ENCODE measurements at places on chromosomes 4 and X.

- no peak for DNase-seq
Observed at GRCh38 chr4:9870165-9870790, 88.8 kb downstream of the DRD5 start.

DNA sequence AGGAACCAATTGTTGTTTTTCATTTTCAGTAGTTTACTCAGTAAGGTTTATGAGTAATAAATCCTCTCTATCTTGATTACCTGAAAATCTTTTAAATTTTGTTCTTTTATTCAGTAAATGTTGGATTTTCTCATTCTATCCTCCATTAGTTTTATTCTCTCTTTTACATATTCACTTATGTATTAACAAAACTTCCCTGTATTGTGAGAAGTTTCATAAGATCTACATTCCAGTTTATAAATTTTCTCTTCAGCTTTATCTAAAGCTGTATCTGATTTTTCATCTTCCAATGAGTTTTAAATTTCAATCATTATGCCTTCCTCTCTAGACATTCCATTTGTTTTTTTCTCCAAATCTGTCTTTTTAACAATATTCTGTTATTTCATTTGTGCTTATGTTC is 310.2 kb downstream of the UNC5C start:
- no peak for DNase-seq

GRCh38 chr4:5220028-5220427 is 168.7 kb downstream of the STK32B start:
- DNase-seq: no peak

GRCh38 chr4:184510401-184510800 is 36.1 kb upstream of the IRF2 start:
- DNase-seq: no peak

GRCh38 chr4:79977131-79977840 is 95.7 kb downstream of the ANTXR2 start:
- DNase-seq: no peak

GRCh38 chr4:143289370-143289769 is 47.3 kb upstream of the GAB1 start:
- no peak for DNase-seq

DNA sequence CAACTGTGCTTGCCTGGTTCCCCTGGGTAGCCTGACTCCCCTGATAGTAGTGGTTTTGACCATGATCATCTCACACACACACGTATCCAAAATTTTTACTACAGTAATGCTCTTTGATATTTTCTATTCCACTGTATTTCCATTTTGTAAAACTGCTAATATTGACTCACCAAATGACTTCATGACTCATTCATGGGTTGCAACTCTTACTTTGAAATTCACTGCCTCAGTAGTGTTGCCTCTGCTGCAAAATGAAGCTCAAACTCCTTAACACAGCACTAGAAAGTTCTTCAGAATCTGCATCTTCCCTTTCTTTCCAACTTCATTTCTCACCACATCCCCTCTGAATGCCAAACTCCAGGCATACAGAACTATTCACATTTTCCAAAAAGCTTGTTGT is 20.3 kb downstream of the QRFPR start:
- DNase-seq: no peak

DNA sequence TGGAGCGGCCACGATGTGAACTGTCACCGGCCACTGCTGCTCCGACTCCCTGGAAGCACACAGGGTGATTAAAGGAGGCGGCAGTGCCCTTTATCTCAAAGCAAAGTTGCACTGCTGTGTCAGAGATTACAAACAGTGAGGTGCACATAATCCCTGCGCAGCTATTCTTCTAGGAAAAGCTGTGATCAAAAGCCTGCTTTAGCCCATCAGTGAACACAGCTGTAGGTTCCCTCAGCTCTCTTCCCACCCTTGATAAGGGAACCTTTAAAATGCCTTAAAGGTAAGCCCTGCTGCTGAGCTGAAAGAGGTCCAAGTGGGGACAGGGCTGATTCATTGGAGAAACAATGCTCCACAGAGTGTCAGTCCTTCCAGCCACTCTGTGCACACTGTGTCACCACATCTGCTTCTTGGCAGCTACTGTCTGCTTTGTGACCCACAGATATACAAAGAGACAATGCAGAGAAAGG is 127.6 kb downstream of the EIF4E start:
- no peak for DNase-seq

DNA sequence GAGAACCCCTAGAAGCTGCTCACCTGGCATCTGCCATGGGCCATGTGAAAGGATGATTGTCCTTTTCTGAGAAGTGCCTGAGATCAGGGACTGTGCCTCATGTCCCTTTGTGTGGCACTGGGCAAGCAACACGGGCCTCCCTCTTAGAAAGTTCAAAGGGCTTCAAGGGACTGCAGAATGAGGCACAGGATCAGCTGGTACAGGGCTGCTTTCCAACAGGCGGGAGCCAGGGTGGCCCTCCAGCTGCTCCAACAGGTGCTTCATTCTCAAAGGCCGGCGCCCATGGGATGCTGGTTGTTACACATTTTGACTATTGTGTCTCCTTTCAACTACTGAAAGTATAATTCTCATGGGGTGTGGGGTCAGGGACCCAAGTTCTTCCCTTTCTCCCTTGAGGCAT is 114.7 kb downstream of the ENPP6 start:
- DNase-seq: no peak

GRCh38 chrX:10164879-10165278 is 8.1 kb downstream of the CLCN4 start:
- DNase-seq: no peak

DNA sequence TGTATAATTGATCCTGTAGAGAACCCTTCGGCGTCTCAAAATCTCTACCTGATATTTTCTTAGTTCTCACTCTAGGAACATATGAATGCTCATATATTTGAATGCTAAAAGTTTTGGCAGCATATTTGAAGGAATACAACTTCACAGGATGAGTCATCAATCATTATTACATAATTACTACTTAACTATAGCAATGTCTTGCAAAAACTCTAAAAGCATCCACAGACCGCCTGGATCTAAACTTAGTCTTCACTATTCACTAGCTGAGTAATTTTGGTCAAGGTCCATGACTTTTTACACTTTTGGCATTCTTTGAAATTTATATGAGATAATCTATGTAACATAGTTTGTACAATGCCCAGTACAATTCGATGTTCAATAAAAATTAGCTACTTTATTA is 194.7 kb downstream of the DTHD1 start:
- no peak for DNase-seq

DNA sequence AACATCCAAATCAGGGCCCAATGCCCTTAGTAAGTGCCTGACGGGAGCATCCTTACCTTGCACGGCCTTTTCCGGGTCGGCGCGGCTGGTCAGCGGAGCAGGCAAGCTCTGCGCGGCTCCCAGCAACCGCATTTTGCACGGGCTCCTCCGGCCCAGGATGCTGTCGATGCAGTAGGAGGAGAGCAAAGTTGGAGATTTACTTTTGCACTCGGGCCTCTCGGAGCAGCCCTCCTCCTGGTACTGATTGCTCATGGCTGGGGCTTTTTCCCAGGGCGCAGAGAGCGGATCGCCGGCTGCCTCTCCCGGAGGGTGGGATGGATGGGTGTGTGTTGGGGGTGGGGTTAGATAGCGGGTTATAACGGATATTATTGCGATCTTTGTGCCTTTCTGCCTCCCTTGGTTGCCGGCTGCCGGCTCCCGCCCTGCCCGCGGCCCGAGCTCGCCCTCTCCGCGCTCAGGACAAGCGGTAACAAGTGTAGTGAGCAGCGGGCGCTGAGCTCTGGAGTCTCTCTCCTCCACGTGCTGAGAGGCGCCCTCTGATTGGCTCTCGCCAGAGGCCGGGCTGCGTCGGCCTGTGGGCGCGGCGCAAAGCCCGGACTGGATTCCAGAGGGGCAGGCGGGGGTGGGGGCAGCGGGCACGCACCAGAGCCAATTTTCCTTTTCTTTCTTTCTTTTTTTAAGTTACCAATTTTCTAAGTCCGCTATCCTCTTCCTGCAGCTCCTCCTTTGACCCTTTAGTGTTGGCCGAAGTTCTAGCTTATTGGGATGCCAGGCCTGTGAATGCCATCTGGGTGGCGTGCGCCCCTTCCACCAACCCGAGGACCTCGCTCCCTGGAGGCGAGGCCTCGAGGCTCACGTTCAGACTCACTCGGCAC is at the start of gene ARX:
Gene ARX, minus strand, starts transcription at position 480 of the 875 bp plus-strand sequence. Its CDS starts 228 bp downstream, at position 252.
- DNase-seq: no peak

DNA sequence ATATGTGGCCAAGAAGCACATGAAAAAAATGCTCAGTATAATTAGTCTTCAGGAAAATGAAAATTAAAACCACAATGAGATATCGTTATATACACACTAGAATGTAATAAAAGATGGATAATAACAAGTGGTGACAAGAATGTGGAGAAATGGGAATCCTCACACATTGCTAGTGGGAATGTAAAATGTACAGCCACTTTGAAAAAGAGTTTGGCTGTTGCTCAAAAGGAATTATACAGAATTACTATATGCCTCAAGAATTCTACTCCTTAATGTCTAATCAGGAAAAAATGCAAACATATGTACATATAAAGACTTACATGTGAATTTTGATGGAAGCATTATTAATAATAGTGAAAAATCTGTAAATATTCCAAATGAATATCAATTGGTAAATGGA is 102.2 kb downstream of the SPCS3 start:
- no peak for DNase-seq

DNA sequence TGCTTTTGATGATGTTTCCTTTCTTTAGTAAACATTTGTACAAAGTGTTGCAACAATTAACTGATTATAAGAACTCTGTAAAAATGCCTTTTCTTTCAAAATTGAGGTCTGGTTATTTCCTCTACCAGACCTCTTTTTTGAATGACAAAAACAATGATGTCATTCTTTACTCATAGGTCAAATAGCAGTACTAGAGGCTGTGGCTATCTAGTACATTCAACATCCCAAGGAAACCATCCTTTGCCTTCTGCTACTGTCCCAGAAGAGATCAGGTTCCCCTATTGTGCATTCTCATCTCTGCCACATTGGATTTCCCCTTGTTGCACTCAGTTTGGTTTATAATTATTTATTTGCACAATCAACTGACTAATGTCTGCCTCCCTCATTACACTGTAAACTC is 19.1 kb upstream of the MAD2L1 start:
- no peak for DNase-seq

GRCh38 chr4:61772126-61772525 is 572.0 kb downstream of the ADGRL3 start:
- DNase-seq: no peak

- no peak for DNase-seq
Observed at GRCh38 chrX:38515291-38515690, 46.1 kb upstream of the TSPAN7 start.

- DNase-seq: no peak
Observed at GRCh38 chr4:110442309-110442708, 33.6 kb upstream of the ENPEP start.

GRCh38 chr4:113781439-113782040 is 20.0 kb upstream of the CAMK2D start:
- DNase-seq: no peak

GRCh38 chrX:155065035-155065734 is 5.8 kb downstream of the CMC4 start:
- DNase-seq: no peak

DNA sequence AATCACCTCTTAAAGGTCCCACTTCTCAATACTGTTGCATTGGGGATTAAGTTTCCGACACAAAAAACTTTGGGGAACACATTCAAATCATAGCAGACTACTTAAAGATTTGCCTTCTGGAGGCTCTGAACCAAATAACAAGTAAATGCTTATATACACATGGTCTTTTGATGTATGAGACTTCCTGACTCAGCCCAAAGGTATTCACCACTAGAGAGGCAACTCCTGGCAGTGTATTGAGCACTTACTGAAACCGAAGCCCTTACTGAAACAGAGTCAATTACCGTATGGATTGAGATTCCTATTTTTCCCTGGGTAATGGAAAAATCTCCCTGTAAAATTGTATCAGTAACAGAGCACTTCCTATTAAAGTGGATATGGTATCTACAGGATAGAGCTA is 45.4 kb downstream of the ZCCHC13 start:
- DNase-seq: no peak

- DNase-seq: no peak
Observed at GRCh38 chrX:74063426-74064155, 240.4 kb upstream of the ZCCHC13 start.

DNA sequence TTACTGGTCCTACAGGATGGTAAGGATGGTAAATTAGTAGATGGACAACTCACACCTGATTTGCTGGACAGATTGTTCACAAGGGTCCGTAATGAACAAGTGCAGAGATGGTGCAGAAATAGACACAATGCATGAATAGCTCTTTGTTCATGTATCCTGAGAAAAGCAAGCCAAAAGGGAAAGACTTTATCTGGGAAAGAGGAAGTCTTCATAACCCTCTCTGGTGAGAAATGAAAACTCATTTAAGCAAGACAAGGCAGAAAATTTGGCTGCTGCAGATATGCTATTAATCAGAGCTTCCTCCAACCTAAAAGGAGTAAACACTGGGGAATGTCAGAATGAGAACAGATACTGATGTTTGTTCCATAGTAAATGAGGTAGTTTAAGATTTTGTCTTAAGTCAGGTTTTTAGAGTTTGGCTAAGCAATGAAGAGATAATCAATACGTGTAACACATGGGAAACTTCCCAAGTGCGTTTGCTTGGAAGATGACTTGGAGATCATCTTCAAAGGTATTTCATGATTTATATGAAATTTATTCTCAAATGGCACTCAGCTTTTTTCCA is 152.4 kb upstream of the BMPR1B start:
- no peak for DNase-seq

- no peak for DNase-seq
Observed at GRCh38 chr4:8182858-8183725, 16.0 kb upstream of the SH3TC1 start.

DNA sequence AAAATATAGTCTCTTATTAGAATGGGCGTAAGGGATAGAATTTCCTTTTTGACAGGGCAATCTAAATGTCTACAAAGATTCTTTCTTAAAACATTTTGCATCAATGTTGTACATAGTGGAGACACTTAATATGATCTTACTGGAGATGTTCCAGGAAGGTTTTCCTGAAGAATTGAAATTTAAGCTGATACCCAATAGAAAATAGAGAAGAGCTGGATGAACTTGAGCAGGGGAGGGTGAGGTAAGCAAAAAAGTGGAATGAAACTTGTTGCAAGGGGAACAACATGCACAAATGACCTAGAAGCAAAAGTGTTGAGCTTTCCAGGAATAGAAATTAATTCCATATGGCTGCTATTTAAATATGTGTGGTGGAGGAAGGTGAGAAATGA is 19.7 kb downstream of the SLAIN2 start:
- DNase-seq: no peak

DNA sequence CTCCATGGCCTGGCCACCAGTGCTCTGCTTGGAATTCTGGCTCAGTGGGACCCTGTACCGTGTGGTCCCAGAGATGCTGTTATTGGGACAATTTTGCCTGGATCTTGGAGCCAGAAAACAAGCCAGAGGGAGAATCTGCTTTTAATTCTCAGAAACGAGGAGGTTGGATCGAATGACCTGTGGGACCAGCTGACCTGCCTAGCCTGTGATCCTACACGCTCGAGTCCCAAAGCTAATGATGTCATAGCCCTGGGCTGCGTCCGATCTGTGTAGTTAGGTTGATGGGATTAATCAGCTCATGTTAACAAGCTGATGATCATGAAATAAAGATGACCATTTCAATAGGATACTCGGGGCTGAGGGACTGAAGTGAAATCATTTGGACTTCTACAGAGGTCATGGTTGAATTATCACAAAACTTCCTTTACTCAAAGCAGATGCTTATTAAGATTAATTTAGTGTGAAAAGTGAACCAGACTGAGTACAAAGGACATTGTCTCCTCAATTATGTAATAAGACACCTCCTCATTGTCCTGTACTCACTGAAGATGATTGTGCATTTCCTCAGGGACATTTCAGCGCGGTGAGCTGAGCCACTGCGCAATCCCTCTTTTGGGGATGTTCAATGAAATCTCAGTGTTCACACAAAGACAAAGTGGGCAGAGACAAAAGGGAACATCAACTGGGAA is 51.9 kb upstream of the STX18 start:
- DNase-seq: no peak
